ENCODE measurements at places on chromosomes 6 and 20. TPM values are rescaled to one million over a fixed set of nuclear protein-coding genes. Genes with fewer than 3 reads are reported as not detected.

The PLCB4 gene
- 3.3 TPM for total RNA-seq

GRCh38 chr20:58398254-58398653, 9.2 kb downstream of the VAPB start:
- H3K4me3 ChIP-seq = no peak overlapping the region
- no peaks in the 10 kb centered on the region for H3K36me3 ChIP-seq
- no peak overlapping the region for H3K27ac ChIP-seq
- H3K4me1 ChIP-seq = peaks cover 12% of the 10 kb centered on the region
- no peak for DNase-seq

The COL20A1 gene
- total RNA-seq = 0.33 TPM

- no peak overlapping the region for H3K4me3 ChIP-seq
- no peak for DNase-seq
- H3K4me1 ChIP-seq = no peaks in the 10 kb centered on the region
- no peaks in the 10 kb centered on the region for H3K36me3 ChIP-seq
Measured at GRCh38 chr6:79574630-79575225, 37.5 kb upstream of the LCA5 start.

DNA sequence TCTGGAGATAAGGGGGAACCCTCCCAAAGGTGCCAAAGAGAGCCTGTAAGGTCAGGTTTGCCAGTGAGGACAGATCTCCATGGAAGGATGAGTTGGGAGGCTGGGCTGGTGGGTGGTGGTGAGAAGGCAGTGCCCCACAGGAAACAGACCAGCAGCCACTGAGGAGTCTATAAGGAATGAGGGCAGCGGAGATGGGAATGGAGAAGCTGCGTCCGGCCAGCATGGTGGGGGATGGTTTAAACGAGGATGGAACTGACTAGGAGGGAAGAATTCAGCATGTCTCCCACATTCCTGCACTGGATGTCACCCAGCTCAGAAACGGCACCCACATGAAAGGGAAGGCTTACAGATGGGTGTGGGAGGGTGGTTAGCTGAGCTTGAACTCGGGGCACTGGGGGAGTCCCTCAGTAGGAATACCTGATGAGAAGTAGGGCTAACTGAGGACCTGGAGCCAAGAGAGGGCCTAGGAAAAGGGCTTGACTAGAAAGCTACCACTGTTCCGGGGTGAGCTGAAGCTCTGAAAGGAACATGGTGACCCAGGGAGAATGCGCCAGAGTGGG, 53.2 kb downstream of the FOXA2 start:
- H3K27ac ChIP-seq = no peak overlapping the region
- DNase-seq = no peak
- H3K4me3 ChIP-seq = no peak overlapping the region
- no peaks in the 10 kb centered on the region for H3K36me3 ChIP-seq
- H3K27me3 ChIP-seq = no peaks in the 10 kb centered on the region

The MYH7B gene
- 1.2 TPM for total RNA-seq

The HLA-DRA gene
- 113 TPM for total RNA-seq

- H3K27me3 ChIP-seq = no peaks in the 10 kb centered on the region
- no peaks in the 10 kb centered on the region for H3K36me3 ChIP-seq
- no peak for DNase-seq
- no peak overlapping the region for H3K4me3 ChIP-seq
- H3K4me1 ChIP-seq = no peaks in the 10 kb centered on the region
Measured at GRCh38 chr6:150813319-150813992, 52.0 kb upstream of the MTHFD1L start.

The HEY2 gene
- 19.9 TPM for total RNA-seq

- peaks cover 3% of the 10 kb centered on the region for H3K4me1 ChIP-seq
- H3K36me3 ChIP-seq = no peaks in the 10 kb centered on the region
- DNase-seq = no peak
- H3K4me3 ChIP-seq = no peak overlapping the region
- no peak overlapping the region for H3K27ac ChIP-seq
- H3K27me3 ChIP-seq = no peaks in the 10 kb centered on the region
Measured at GRCh38 chr6:135990855-135991464, 139.5 kb downstream of the PDE7B start.

- DNase-seq = no peak
- no peak overlapping the region for H3K27ac ChIP-seq
- peaks cover 4% of the 10 kb centered on the region for H3K4me1 ChIP-seq
- H3K36me3 ChIP-seq = no peaks in the 10 kb centered on the region
- no peak overlapping the region for H3K4me3 ChIP-seq
- no peaks in the 10 kb centered on the region for H3K27me3 ChIP-seq
Measured at GRCh38 chr6:113018351-113019151, 671.4 kb downstream of the RFPL4B start.

GRCh38 chr20:24695529-24696225, 226.2 kb downstream of the SYNDIG1 start:
- no peaks in the 10 kb centered on the region for H3K27me3 ChIP-seq
- H3K4me1 ChIP-seq = peaks cover 7% of the 10 kb centered on the region
- DNase-seq = no peak

GRCh38 chr20:41131594-41132387, 5.6 kb upstream of the PLCG1 start:
- H3K4me3 ChIP-seq = no peak overlapping the region
- no peak for DNase-seq
- no peaks in the 10 kb centered on the region for H3K27me3 ChIP-seq
- no peaks in the 10 kb centered on the region for H3K36me3 ChIP-seq
- H3K27ac ChIP-seq = no peak overlapping the region

The POPDC3 gene
- total RNA-seq = not detected
